Immature natural killer cell (primary cell): ENCODE measurements at places on chromosomes 1 and 21. TPM values are rescaled to one million over a fixed set of nuclear protein-coding genes. Genes with fewer than 3 reads are reported as not detected.

DNA sequence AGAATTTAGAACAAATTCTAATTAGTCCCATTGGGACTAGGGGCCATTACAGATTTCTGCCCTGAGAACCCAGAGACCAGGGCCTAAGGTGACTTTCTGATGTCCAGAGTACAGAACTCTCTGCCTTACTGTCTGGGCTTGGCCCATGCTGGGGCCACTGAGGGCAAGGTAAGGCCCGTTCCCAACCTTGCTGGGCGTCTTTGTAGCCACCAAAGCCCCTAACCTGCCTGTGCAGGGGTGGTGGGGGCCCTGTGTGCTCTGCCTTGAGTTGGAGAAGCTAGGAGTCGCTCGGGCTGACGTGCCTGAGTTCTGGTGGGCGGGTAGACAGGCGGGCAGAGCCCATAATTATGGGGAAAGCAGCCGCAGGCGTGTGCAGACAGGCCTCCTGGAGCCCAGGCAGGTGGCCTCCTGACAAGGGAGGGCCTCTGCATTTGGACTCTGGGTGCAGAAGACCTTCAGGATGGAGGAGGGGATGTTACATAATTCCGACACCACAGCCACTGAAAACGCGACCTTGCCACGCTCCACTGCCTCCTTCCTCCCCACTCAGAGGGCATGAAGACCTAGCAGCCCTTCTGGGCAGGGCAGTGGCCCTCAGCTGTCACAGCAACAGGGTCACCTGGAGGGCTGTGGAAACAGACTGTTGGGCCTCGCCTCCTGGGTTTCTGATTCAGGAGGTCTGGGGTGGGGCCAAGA is 239.9 kb upstream of the TMEM51 start:
- DNase-seq = no peak
- H3K4me1 ChIP-seq = no peaks in the 10 kb centered on the region
- no peak overlapping the region for H3K4me3 ChIP-seq
- H3K36me3 ChIP-seq = no peaks in the 10 kb centered on the region
- H3K27me3 ChIP-seq = no peaks in the 10 kb centered on the region
- H3K27ac ChIP-seq = no peak overlapping the region

GRCh38 chr1:172292840-172293239 is 127.6 kb upstream of the C1orf105 start:
- peaks cover 1% of the 10 kb centered on the region for H3K27me3 ChIP-seq
- H3K36me3 ChIP-seq = no peaks in the 10 kb centered on the region
- no peak overlapping the region for H3K4me3 ChIP-seq
- no peak overlapping the region for H3K27ac ChIP-seq

DNA sequence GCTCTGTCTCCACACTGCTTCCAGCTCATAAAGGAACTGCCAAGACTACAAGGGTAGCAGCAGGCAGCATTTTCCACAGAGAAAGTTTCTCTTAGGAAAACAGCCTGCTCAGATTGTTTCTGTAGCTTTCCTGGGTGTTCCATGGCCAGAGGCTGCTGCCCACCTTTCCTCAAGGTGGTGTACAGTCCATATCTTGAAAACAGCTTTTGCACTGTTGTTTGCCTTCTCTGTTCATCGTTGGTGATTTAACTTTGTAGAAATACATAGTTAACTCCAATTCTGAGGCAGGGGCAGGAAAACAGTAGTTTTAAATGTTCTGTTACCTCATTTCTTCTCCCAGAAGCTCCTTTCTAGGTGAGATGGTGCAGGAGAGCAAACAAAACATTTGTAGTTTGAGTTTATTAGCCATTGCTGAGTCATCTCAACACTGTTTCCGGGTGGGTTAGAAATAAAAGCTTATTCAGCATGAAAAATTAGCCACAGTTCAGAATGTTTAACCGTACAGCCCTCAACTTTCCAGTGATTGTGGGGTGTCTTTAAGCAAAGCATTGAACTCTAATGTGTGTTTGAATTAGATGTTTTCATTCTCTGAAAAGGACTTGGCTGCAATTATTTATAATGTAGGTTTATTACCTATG is 41.7 kb downstream of the DIP2A start:
- peaks cover 37% of the 10 kb centered on the region for H3K36me3 ChIP-seq
- H3K27me3 ChIP-seq = no peaks in the 10 kb centered on the region
- peak overlapping the region; percentile 89 for H3K27ac ChIP-seq
- peak; percentile 51 for DNase-seq
- H3K4me3 ChIP-seq = peak overlapping the region; percentile 39

- H3K4me1 ChIP-seq = peaks cover 75% of the 10 kb centered on the region
- H3K27ac ChIP-seq = peak overlapping the region; percentile 73
- no peaks in the 10 kb centered on the region for H3K27me3 ChIP-seq
These were observed 83.4 kb upstream of the BMP8A start for GRCh38 chr1:39407896-39408640.

DNA sequence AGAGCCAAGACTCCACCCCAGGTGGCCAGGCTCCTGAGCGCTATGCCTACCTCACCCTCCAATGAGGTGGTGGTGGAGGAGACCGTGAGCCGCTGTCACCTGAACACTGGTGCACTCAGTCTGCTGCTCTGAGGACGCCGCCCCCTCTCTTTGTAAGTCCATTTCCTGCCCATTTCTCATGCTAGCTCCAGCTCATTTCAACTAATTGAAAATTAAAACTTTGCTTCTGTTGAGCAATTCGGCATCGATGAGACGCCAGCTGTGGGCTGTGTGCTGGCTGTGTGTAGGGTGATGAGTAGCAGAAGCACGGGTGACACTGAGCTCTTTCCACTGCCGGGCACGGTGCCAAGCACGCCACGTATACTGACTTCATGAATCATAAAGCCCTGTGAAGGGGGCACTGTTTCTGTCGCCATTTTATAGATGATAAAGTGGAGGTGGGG is 11.2 kb downstream of the TNFRSF1B start:
- H3K27ac ChIP-seq = peak overlapping the region; percentile 100
- H3K36me3 ChIP-seq = peaks cover 3% of the 10 kb centered on the region
- peak; percentile 83 for DNase-seq
- peak overlapping the region; percentile 96 for H3K4me3 ChIP-seq

- H3K4me3 ChIP-seq = peak overlapping the region; percentile 66
- H3K4me1 ChIP-seq = peaks cover 31% of the 10 kb centered on the region
- H3K27me3 ChIP-seq = no peaks in the 10 kb centered on the region
- H3K27ac ChIP-seq = peak overlapping the region; percentile 63
These were observed 34.7 kb downstream of the LRP8 start for GRCh38 chr1:53293123-53293522.

DNA sequence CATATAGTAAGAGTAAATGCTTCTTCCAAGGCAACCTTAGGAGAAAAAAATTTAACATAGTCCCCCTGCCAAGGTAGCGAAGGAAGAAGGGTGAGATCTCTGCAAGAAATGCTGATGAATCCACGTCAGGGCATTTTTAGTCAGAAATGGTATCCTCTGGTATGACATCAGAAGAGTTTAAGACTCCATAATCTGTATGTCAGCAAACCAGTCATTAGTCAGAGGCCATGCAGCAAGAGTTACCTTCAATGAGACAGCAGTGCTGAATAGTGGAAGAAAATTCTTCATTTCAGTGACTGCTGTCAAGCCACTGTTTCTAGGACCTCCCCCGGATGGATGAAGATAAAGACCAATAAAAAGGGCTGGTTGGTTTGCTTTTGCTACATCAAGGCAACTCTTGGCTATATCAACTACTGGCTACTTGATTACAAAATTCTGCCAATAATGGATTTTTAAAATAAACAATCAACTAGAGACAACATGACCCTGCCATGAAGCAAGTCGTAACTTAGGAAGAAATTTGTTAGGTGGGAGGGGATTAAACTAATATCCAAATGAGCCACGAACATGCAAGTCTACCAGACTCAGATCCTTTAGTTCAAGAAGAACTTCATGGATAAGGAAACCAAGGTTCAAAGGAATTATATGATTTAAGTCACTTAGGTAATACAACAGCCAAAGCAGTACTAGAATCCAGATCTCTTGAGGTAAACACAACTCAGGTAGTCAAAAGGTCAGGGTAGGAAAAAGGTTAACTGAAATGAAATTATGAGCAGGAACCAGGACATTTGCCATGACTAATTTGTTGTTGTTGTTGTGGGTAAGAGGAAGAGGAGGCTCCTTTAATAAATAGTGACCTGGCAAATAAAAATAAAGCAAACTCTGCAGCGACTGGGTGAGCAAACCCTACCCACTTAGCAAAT is 25.6 kb upstream of the GUCA2A start:
- no peak overlapping the region for H3K27ac ChIP-seq
- peaks cover 62% of the 10 kb centered on the region for H3K36me3 ChIP-seq
- H3K4me1 ChIP-seq = peaks cover 37% of the 10 kb centered on the region

Gene C1orf210
- not detected for polyA plus RNA-seq

Gene TNFRSF9
- polyA plus RNA-seq = 10.9 TPM
